Keratinocyte (primary cell): ENCODE measurements at places on chromosomes 5 and 9. TPM values are rescaled to one million over a fixed set of nuclear protein-coding genes. Genes with fewer than 3 reads are reported as not detected.

DNA sequence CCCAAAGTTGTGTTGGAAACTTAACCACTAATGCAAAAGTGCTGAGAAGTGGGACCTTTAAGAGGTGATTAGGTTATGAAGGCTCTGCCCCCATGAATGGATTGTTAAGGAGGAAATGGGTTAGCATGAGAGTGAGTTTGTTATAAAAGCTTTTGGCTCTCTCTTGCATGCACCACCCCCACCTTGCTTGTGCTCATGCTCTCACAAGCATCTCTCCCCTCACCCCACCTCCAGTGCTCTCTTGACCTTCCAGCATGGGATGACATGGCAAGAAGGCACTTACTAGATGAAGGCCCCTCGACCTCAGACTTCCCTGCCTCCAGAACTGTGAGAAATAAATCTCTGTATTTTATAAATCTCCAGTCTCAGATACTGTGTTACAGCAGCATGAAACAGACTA lies 52.8 kb downstream of the RICTOR start:
- peaks cover 1% of the 10 kb centered on the region for H3K36me3 ChIP-seq
- no peaks in the 10 kb centered on the region for H3K4me1 ChIP-seq
- no peak overlapping the region for H3K27ac ChIP-seq
- H3K27me3 ChIP-seq, result no peaks in the 10 kb centered on the region

- peaks cover 11% of the 10 kb centered on the region for H3K4me1 ChIP-seq
- H3K27ac ChIP-seq, result no peak overlapping the region
- no peak overlapping the region for H3K4me3 ChIP-seq
- H3K36me3 ChIP-seq, result no peaks in the 10 kb centered on the region
- no peaks in the 10 kb centered on the region for H3K27me3 ChIP-seq
Observed at GRCh38 chr5:140358738-140359310, 1.2 kb upstream of the SLC4A9 start.

- H3K36me3 ChIP-seq, result no peaks in the 10 kb centered on the region
- no peak overlapping the region for H3K27ac ChIP-seq
- peaks cover 24% of the 10 kb centered on the region for H3K27me3 ChIP-seq
- H3K4me3 ChIP-seq, result no peak overlapping the region
- DNase-seq, result no peak
Observed at GRCh38 chr9:134175808-134176598, 11.6 kb upstream of the RNU6ATAC start.

DNA sequence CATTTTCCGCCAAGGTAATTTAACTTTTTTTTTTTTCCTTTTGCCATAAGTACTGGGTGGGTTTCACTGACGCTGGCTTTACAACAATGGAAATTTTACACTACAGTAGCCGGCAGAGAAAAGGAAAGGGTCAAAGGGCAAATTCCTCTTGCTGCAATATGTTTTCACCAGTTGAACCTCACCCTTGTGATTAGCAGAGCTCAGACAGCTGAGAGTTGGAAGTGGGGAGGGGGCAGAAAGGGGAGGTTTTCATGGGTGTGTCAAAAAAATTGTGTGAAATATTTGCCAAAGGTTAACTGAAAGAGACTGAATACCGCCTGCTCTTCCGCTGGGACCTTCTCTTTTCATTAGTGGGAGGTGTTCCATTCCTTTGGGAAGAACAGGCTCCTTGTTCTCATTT lies 296.9 kb downstream of the ADAMTS6 start:
- no peaks in the 10 kb centered on the region for H3K27me3 ChIP-seq
- peaks cover 17% of the 10 kb centered on the region for H3K36me3 ChIP-seq
- H3K4me1 ChIP-seq, result peaks cover 12% of the 10 kb centered on the region
- DNase-seq, result no peak
- no peak overlapping the region for H3K4me3 ChIP-seq

DNA sequence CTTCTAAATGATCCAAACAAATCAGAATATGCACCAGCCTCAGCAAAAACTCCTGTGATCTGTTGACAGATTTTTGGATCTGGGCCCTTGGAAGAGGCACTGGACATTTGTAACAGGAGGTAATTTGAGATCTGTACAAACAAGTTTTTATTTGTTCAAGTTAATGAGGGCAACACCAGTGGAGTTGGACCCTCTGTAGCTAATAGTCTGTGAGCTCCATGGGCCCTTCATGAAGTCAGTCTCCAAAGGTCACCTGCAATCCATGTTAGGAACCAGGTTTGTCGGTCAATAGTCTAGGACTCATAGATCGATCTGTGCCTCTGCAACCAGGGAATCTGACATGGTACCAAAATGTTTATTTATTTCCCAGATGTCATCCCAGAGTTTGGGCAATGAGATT lies 40.9 kb downstream of the PAM start:
- no peak for DNase-seq
- H3K27ac ChIP-seq, result no peak overlapping the region
- no peaks in the 10 kb centered on the region for H3K27me3 ChIP-seq
- no peak overlapping the region for H3K4me3 ChIP-seq
- no peaks in the 10 kb centered on the region for H3K36me3 ChIP-seq

GRCh38 chr5:156942064-156942463 lies 21.0 kb downstream of the TIMD4 start:
- DNase-seq, result no peak
- no peaks in the 10 kb centered on the region for H3K27me3 ChIP-seq
- no peak overlapping the region for H3K4me3 ChIP-seq
- H3K36me3 ChIP-seq, result no peaks in the 10 kb centered on the region

DNA sequence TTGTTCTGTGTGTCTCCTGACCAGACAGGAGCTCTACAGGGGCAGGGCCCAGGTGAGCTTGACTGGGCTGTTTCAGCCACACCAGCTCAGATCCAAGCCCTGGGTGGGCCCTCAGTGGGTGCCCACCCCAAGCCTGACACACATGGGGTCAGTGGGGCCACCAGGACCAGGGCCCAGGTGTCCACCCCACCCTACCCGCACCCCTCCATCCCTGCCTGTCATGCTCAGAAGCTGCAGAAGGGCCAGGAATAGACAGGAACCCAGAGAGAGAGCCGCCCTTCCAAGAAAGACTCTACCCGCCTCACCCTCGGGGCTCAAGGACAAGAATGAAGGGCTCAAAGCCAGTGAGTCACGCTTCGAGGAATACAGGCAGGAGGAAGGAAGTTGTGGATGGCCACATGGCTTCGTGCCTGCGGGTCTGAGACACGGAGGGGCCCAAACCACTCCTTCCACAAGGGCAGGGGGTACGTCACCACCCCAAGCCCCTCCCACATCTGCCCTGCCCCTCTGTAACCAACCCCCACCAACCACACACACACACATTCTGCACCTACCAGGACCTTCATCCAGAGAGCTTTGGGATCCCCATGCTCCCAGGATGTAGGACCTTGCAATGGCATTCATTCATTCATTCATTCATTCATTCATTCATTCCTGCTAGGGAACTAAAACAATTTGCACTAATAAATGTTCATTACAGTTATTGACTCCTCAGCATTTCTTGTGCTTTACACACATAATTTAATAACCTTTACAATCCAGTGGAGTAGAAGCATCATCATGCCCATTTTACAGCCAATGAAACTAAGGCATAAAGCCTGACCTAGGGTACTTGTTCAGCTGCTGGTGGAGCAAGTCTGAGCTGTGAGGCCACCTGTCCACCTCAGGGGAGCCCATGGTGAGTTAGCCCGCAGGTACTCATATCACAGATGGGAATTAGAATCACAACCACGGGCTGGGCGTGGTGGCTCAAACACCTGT lies 55.9 kb upstream of the STXBP1 start:
- peaks cover 70% of the 10 kb centered on the region for H3K36me3 ChIP-seq
- no peaks in the 10 kb centered on the region for H3K27me3 ChIP-seq
- H3K4me1 ChIP-seq, result peaks cover 66% of the 10 kb centered on the region
- peak; percentile 94 for DNase-seq
- peak overlapping the region; percentile 83 for H3K27ac ChIP-seq

DNA sequence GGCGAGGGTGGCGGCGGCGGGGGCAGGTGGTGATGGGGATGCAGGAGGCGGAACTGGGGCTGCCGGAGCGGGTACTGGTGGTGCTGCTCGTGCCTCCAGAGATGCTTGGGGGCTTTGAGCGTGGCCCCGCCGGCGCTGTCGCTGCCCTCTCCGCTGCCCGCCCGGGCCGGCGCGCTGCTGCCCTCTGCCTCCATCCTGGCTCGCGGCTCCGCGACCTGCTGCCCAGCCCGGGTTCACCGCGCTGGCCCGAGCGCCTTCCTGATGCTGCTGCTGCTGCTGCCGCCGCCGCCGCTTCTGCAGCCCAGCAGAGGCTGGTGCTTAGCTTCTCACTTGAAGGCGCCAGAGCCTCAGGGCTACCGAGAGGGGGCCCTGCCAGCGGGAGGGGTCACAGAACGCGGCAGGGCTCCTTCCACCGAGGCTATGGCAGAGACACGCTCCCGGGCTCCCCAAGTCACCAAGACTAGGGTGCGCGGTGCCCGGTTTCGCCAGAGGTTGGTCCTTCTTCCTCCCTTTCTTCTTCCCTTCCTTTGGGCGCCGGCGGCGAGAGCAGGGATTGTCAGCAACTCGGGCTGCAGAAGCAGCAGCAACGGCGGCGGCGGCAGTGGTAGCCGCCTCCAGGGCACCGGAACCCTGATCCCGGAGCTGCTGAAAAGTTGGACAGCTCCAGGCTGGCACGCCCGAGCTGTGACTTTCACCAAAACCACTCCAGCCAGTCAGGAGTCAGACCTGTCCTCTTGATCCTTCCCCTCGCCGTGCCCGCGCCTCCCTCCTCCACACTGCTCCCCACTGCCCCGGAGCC lies at the start of gene PDE4D:
TSS of gene PDE4D (minus strand) at position 298 of the 799 bp plus-strand sequence.
- H3K36me3 ChIP-seq, result no peaks in the 10 kb centered on the region
- no peaks in the 10 kb centered on the region for H3K4me1 ChIP-seq
- H3K27ac ChIP-seq, result no peak within 1 kb of the TSS

The MAMDC2 gene
- polyA plus RNA-seq, result 1.3 to 8.2 TPM (median 4.2 TPM) in 3 replicates

The CACFD1 gene
- 2.5 to 6.0 TPM (median 3.4 TPM) in 3 replicates for polyA plus RNA-seq

The ARHGEF28 gene
- polyA plus RNA-seq, result 17.7 to 31.6 TPM (median 24.2 TPM) in 3 replicates

DNA sequence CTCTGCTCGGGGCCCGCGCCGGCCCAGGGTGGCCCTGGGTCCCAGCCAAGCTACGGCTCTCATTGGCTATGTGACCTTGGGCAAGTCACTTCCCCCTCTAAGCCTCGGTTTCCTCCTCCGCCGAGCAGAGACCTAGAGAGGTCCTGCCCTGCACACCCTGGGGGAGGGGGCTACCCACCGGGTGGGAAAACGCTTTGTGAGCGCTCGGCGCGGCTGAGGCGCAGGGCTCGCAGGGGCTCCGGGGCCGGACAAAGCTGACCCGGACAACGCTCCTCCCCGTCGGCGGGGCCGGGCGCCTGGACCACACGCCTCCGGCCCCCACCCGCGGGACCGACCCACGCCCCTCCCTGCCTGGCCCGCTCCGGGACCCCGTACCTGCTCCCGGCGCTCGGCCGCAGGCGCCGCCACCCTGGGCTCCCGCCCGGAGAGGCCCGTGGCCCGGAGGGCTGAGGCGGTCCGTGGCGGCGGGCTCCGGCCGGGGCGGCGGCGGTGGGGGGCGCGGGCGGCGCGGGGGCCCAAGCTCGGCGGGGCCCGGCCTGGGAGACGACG lies 85.7 kb upstream of the MELK start:
- no peaks in the 10 kb centered on the region for H3K27me3 ChIP-seq
- no peaks in the 10 kb centered on the region for H3K36me3 ChIP-seq
- no peak for DNase-seq
- peak overlapping the region; percentile 57 for H3K27ac ChIP-seq
- peak overlapping the region; percentile 78 for H3K4me3 ChIP-seq

DNA sequence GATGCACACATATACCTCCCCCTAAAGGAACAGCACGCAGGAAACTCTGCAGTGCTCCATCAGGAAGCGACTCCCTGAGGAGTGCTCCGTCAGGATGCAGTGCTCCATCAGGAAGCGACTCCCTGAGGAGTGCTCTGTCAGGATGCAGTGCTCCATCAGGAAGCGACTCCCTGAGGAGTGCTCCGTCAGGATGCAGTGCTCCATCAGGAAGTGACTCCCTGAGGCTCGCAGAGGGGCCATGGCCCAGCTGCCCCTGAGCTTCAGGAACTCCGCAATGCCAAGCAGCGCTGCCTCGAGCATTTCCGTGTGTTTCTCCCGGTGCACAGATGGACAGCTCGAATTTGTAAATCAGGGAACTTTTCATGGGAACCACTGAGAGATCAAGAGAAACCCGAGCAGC lies 88.1 kb downstream of the PAX5 start:
- peaks cover 10% of the 10 kb centered on the region for H3K4me1 ChIP-seq
- H3K27me3 ChIP-seq, result peaks cover 3% of the 10 kb centered on the region
- no peak overlapping the region for H3K4me3 ChIP-seq
